Upper lobe of right lung (tissue), 1 donor: ENCODE measurements at places on chromosomes 7 and 10. TPM values are rescaled to one million over a fixed set of nuclear protein-coding genes. Genes with fewer than 3 reads are reported as not detected.

GRCh38 chr7:27082171-27082570 is 13.6 kb downstream of the HOXA1 start:
- no peak for DNase-seq

DNA sequence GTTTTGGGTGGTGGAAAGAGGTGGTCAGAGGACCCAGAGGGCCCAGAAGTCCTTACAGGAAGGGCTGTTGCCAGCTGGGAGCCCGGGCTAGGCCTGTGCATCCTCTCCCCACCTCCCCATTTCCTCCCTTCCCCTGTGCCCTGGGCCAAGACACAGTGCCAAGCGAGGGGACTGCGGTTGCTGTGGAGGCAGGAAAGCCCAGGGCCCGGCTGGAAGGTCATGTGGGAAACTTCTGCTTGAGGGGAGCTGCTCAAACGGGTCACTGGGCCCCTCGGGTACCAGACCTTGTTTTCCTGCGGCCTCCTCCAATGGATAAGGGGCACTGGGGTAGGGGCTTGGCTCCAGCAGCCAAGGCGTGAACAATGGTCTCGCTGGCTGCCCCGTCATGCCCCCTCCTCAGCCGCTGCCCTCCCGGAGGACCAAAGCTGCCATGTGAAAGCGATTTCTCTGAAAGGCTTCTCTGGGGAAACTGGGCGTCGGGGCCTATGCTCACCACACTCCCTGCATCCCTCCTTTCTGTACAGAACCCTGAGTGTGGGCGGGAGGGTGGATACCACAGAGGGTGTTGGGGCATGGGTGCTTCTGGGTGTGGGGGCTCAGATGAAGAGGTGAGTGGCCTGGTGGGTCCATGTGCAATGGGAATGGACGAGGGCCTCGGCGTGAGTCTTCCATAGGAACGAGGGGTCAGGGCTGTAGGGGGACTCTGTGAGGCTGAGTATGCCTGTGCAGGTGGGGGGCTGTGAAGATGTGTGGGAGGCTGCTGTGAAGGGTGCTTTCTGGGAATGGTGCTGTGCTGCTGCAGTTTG is 135.3 kb downstream of the PTPN20 start:
- DNase-seq, result peak; percentile 58

DNA sequence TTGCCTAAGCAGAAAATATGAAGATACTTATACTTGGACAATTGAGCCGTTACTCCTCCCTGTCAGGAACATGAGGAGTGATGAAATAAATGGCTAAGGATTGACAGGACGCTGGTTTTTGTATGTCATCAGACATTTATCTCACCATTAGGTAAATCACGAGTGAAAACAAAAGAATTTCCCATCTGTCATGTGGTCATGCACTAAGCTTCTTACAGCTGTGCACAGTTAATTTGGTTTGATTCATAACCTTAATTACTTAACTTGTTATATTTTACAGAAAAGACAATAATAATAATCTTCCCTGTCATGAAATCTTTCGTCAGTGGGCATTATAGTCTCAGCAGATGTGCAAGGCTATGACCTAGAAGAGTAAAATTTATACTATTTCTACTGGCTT is 266.5 kb downstream of the HGF start:
- no peak for DNase-seq

DNA sequence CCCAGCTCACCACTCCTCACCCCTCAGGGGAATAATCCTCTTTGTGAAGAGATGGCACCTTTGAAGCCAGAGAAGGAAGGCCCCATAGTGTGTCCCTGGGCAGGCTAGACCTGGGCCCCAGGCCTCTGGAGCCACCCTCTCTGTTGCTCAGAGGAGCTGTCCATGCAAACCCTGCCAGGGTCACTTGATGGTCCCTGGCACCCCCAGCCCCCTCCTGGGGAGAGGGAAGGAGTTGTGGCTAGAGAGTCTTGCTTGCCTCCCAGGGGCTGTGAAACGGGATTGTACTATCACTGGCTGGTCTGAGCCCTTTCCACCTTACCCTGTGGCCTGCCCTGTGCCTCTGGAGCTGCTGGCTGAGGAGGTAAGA is 5.8 kb downstream of the GHRHR start:
- DNase-seq, result no peak

GRCh38 chr7:135150072-135150782 is 2.4 kb downstream of the TMEM140 start:
- no peak for DNase-seq

DNA sequence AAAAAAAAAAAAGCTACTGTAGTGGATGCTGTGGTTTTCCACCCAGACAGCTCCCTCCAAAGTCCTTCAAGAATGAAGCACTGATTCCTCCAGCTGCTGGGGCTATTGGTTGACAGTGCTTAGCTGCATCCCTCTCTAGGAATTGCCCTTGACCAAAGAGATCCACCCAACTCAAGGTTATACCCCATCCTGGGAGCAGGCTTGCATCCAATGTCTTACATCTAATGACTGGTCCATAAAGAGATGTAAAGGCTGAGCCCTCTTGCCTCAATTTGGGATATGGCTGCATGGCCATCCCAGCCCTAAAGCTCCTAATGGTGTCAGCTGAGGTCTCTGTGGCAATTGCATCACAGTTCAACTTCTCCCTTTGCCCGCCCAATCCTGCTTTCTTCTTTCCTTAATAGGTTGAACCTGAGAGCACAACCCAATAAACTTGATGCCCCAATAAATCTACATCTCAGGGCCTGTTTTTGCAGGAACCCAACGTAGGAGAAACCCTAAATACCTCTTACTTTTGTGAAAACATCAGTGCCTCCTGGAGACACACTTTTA is 4.4 kb downstream of the GPR37 start:
- no peak for DNase-seq

The CYP26C1 gene
- 0.35 TPM for total RNA-seq
